Epithelial cell of prostate (primary cell): ENCODE measurements at places on chromosomes 12 and 14.
A peak's percentile ranks its signal among the peaks of the same experiment; 100 is the strongest.

DNA sequence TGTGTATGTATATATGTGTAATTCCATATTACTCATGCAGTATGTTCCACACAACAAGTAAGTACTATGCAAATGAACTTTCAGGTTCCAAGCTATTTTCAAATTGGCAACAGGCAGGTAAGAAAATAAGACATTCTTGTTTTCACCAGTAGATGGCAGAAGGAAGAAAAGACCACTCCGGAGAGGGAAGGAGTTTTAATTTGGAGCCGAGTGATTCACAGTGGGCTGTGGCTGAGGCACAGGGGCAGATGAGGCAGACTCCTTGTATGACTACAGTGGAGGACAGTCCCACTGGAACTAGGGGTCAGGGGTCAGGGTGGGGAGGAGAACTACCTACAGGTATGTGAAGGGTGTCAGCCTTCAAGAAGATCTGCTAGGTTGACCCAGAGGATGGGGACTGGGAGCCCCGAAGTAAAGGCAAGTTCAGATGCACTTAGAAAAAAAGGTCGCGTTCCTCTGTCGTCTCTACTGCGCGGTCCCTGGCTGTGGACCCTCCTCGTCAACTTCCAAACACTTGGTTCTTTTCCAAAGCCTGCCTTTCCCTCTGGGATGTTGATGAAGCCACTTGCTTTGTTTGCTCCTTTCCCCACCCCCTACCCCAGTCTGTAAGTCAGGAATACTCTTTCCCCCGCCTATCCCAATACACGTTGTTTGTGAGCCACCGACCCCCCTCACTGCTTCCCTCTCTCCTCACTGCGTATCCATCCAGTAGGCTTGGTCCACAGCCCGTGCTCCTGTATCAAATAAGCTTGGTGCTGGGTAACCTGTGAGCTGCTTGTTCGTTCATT, 24.1 kb downstream of the DDX47 start:
- peak; percentile 72 for DNase-seq

GRCh38 chr12:12357719-12358461, 1.0 kb downstream of the BORCS5 start:
- no peak for DNase-seq

- DNase-seq: no peak
Observed at GRCh38 chr12:76922866-76923265, 44.0 kb upstream of the CSRP2 start.

DNA sequence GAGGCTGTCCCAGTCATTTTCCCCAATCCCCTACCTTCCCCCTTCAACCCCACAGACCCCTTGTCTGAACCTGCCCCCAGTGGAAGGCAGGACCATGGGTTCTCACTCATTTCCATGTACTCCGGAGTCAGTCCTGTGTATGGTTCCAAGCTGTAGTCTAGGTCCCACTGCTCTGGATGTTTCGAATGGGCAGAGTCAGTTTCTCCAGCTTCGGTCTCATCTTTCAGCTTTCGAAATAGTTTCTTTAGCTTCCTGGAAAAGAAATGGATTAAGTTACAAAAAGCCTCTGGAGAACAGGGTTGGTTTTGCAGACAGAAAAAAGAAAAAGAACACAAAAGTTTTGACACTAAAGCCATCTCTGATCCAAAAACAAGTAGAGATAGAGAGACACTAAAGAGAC, 167.5 kb downstream of the NTF3 start:
- no peak for DNase-seq

DNA sequence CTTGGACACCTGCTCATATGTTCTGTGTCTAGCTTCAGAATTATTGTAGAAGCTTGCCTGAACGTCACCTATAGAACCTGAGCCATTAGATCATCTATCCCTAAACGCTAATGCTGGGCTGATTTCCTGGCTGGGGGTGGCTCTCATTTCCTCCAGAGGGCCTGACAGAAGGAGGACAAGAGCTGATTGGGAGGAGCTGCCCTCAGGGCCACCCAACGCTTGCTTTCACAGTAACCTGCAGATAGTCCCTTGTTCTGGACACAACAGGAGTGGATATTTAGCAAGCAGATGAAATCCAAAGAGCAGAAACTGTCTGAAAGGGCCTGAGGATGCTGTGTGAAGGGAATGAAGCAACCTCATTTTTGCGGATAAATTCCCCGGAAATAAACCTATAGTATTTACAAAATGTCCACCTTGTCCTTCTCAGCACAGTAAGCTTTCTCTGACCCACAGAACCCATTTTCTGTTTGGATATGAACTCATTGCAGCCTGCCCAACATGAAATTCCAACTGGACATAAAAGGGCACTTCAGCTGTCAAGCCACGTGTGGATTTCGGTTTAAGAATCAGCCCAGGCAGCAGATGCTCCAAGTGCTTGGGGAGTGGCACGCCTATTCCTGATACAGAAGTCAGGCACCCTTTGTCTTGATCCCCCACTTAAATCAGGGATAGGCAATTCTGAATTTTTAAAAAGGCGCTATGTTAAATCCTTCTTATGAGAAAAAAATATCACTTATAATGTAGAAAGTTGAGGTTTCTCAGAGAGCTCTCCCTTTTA, 32.8 kb upstream of the TUBA1C start:
- no peak for DNase-seq

- no peak for DNase-seq
Observed at GRCh38 chr12:85277191-85277590, 2.8 kb upstream of the ALX1 start.

DNA sequence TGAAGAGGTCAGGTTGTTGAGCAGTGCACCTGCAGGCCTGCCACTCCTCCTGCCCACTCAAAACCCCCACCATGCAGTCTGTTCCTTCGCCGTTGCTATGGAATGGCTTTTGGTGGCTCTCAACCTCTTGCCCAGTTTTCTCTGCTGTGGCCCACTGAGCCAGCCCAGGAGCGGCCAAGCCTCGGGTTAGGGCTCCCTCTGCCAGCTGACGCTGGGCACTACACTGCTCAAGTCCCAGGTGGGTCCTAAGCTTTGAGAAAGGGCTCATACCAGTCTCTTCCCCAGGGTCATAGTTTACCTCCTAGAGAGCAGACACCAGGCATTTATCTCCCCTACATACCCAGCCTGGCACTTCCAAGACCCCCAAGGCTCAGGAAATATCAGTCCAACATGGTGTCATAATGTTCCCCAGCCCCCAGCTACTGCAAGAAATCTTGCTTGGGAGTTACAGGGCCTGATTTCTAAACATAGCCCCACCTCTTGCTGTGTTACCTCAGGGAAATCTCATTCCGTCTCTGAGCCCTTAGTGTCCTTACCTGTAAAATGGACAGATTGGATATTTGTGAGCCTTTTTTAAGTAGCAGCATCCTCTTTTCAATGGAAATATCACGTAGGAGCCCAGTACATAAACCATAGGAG, 59.4 kb downstream of the TSPAN11 start:
- no peak for DNase-seq

DNA sequence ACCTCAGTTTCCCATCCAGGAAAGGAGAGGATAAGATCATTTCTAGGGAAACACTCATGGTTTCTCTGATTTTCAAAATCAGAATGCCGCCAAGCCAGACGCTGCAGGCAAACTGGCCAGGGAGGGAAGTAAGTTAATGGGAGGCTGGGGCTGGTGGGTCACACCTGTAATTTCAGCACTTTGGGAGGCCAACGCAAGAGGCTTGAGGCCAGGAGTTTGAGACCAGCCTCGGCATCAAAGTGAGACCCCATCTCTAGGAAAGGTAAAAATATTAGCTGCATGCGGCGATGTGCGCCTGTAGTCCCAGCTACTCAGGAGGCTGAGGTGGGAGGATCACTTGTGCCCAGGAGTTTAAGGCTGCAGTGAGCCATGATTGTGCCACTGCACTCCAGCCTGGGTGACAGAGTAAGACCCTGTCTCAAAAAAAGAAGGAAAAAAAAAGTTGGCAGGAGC, 587 bp downstream of the SELPLG start:
- no peak for DNase-seq

DNA sequence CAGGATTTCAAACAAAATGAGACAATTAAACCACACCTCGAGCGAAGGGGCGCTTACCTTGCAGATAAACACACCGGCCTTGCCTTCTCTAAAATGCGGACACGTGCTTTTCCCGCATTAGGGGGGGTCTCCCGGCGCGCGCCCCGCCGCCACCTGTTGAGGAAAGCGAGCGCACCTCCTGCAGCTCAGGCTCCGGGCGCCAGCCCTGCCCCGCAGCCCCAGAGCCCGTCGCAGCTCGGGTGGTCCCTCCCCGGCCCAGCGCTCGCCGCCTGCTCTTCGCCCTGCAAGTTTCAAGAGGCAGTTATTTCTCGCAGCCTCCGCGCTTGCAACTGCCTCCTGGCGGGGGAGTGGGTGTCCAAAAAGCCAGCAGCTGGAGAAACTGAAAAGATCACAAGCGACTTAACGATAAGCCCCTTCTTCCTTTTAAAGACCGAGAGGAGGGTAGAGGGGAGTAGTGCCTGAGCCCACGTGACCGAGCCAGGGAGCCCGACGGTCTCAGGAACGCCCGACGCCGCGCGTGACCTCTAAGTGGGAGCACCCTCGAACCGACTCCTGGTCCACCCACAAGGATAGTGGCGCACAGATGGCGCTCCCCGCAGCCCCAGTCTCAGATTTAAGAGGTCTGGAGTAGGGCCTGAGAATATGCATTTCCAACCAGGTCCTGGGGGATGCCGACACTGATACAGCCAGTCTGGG, at the start of gene ESR2:
Gene ESR2, minus strand, starts transcription at position 396 of the 696 bp plus-strand sequence. CDS start 11,386 bp downstream, outside the sequence.
- DNase-seq: no peak

GRCh38 chr12:39935275-39935674, 170.6 kb downstream of the SLC2A13 start:
- no peak for DNase-seq

DNA sequence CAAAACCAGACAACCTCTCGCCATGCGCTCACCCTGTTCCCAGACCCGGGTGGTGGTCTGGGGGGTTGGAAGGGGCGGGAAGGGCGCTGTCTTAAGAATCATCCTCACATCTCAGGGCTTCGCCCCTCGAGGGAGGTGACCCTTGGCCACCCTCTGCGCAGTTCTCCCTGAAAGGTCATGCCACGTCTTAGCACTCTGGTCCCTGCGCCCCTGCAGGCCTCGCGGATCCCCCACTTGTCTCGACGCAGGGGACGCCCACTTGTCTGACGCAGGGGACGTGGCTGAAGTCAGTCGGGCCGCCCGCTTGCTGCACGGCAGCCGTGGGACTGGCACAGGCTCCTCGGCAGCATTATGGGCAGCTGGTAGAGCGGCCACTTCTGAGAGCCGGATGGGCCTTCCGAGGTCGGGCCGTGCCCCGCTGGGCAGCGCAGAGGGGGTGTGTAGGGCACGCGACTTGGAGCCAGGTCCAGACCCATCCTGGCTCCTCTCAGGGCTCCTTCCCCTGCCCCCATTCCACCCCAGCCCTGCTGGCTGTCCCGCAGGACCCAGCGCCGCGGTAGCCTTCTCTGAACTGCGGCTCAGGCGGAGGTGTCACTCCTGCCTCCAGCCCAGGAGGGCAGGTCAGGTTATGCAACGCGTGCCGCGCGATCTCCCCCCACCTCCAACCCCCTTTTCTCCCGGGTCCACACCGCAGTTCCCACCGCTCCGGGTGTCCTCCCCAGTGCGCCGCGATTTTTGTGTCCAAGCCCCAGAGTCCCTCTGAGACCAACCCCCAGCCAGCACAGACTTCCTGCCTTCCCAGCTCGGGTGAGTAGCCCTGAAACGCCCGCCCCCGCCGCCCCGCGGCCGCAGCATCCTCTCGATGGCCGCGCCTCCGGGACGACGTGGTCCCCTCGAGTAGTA, 40.9 kb upstream of the CAPRIN2 start:
- DNase-seq: no peak

DNA sequence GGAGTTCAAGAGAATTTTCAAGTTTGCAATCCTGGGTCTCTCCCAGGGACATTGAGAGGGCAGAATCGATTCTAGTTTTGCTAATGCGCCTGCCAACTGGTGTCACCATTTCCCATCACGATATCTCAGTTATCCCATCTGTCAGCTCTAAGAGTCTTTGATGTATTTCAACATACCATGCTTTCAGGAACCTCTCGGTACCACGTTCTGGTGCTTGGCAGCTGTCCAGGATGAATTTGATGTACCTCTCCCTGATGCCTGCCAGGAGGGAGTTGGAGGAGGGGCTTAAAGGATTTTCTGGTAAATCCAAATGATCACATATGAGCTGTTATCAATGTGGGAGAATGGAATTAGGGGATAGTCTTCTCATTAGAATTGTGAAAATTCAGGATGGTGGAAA, 332.5 kb downstream of the RGS6 start:
- no peak for DNase-seq

DNA sequence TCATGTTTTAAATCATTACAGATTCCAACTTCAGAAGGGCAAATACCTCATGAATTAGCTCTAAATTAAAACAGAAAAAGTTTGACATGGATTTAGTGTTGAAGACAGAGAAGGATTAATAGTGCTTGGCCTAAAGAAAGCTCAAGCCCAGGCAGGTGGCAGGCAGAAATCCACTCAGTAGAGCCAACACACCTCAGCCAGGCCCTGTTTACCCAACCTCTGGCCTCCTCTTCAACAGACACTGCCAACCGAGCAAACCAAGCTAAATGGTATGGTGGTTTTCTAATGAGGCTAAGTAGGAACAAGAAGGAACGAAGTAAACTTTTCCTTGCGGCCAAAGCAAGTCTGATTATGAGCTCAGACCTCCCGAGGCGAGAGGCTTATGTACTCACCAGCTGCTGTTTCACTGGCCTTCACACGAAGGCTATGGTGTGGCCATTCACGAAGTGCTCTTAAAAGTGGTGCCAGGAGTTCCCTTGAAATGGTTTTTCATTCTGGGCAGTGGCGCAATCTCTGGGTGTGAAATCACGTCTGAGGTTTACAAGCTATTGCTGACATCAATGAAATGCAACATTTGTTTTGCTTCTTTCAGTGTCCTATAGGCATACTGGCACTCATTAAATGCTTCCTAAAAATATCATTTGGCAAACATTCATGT, 124.1 kb upstream of the LGR5 start:
- no peak for DNase-seq

DNA sequence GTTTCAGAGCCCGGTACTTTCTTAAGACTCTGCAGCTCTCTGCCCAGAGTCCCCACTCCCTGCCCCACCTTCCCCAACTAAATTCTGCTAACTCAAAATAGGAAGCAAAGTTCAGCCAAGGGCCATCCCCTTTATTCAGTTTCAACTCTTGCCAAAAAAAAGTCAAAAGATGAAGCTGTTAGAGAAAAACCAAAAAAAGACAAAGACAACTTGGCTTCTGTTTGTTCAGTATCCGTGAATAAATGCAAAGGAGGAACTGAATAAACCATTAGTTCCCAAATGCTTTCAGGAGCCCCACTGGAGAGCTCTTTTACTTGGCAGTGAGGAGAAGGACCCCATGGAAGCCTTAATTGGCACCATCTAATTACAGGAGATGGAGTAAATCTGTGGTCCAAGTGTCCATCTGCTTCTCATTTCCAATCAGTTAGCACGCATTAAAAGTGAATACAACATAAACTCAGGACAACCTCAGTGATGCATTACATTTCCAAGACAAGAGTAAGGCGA, 155.4 kb upstream of the GZMB start:
- DNase-seq: no peak

GRCh38 chr14:104795781-104796686, 486 bp upstream of the AKT1 start:
- DNase-seq: no peak
